Activated T-cell treated with anti-CD3 and anti-CD28 coated beads, Interleukin-2, amount 50 U/mL, for 1 hour (primary cell): ENCODE measurements at places on chromosomes 5 and 9.

- no peak for DNase-seq
Measured at GRCh38 chr5:163855754-163856153, 350.3 kb downstream of the MAT2B start.

- DNase-seq = no peak
Measured at GRCh38 chr5:64954518-64954917, 185.8 kb downstream of the CWC27 start.

GRCh38 chr9:69389437-69389995 is 64.5 kb downstream of the ENTREP1 start:
- DNase-seq = no peak

DNA sequence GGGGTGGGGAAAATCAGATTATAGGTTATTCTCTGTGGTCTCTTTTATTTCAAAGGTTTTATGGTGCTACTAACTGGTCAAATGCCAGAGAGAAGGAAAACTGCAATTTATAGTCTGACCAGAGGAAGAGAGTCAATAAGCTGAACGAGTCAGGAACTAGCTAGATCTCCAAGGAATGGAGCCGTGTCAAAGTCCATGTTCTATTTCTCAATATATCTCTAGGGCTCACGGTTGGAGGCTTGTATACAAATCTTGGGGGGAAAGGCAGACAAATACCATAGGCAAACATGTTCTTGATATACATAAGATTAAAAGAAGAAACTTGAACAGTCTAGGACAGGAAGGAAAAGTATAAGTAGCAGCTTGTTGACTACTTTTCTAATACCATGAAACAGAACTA is 627.1 kb downstream of the PDE4D start:
- DNase-seq = no peak

GRCh38 chr5:166276006-166276405 is 2015.4 kb upstream of the WWC1 start:
- DNase-seq = no peak

- no peak for DNase-seq
Measured at GRCh38 chr9:21473236-21473635, 8.9 kb downstream of the IFNE start.

DNA sequence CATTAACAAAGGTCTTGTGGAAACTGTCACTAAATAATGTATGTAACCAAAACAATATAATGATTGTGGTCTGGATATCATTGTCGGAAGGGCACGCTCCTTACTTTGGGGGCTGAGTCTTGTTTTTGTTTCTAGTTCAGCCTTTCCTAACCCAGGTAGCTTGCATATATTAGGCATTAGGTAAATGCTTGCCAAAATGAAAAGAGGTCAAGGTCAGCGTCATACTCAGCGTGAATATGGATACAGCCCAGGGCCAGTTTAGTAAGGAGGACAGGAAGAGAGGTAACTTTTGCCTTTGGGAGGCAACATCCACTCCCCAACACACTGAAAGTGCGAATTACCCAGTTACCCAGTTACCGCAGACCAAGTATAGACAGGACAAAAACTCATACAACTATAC is 171.4 kb downstream of the RAB3C start:
- no peak for DNase-seq

DNA sequence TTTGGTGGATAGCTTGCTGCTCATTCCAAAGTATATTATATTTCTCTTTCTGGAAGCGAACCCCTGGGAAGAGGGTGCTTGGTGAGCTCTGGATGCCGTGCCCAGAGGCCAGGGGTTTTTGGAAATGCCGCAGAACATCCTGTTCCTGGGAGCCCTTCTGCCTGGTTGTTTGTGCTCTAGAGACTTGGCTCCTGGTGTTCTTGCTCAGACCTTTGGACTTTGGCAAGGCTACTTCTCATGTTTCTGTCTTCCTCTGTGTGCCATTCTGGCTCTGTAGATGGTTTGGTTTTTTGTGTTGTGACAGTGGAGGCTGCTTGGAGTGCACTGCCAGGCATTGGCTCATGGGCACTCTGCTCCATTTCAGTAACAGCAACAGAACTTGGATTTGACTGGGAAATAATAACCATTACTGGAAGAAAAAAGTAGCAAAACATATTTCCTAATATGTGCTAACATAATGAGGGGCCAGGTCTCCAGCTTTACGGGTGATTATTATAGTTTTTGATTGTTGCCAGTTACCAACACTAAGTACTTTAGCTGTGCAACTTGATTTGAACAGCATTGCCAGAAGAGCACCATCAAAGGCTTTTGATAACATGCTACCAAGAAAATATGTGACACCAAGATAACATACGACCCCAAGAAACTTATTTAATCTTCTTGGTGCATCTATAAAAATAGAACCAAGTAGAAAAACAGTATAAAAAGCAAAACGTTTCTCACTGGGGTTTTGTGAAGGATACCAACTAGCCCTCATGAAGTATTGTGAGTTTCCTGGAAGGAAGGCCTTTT is 94.2 kb downstream of the PCSK1 start:
- DNase-seq = no peak

DNA sequence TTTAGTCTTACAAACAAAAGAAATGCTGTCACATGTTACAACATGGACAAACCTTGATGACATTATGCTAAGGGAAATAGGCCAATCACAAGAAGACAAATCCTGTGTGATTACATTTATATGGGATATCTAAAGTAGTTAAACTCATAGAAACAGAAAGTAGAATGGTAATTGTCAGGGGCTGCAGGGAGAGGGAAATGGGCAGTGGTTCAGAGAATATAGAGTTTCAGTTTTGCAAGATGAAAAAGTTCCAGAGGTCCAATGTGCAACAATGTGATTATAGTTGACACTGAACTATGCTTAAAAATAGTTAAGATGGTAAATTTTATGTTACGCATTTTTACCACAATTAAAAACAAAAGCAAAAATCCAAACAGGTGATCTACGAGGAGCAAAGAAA is 265.5 kb downstream of the NDUFS4 start:
- no peak for DNase-seq

- no peak for DNase-seq
Measured at GRCh38 chr5:170491479-170491878, 12.3 kb upstream of the KCNIP1 start.

DNA sequence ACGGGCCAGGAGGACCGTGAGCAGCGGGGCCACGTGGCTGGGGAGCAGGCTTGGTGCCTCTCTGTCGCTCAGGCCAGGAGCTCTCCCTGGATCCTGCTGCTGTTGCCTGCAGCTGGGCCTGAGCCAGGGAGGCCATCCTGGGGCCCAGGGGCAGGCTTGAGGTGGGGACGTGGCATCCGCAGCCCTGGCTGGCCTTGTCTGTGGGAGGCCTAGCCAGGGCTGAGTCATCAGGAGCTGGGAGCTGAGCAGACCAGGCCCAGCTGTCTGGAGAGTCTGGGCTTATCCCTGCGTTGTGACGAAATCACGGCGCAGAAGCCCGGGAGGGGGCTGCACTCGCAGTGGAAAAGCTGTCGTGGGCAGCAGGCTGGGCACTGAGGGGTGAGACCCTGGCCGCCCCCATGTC is 138.8 kb upstream of the COL5A1 start:
- peak; percentile 1 for DNase-seq

- DNase-seq = no peak
Measured at GRCh38 chr9:15512889-15513288, 2.1 kb upstream of the PSIP1 start.

- DNase-seq = no peak
Measured at GRCh38 chr5:165161204-165161603, 1655.8 kb downstream of the MAT2B start.

DNA sequence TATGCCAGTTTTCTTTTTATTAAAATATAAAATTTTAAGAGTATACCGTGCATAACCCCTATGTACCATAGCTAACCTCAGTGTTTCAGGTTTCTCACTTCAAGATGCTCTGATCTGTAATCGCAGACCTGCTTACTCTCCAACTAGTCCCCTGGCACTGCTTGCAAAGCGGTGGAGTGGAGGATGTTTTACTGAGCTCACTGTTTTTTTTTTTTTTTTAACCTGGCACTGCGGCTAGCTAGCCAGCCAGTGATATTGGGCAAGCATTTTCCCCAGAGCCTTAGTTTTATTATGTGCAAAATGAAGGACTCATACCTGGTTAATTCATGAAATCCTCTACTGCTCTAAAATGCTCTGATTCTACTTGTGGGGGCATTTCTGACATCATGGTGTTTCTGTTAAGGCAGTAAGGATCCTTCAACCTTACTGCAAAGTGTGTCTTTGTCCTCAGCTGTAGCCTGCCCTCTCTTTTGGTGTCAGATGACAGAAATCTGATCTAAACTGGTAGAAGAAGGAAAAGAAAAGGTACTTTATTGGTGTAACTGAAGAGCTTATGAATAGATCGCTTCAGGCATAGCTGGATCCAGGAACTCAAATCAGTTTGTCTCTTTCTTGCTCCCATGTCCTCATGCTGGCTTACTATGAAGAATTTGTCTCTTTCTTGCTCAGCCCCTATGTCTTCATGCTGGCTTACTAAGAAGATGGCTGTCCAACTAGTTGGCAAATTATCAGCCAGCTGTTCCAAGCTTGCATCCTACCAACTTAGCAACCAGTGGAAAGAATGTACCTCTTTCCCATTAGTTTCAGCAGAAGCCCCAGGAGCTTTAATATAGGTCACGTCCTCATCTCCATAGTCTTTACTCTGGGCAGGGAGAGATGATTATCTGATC is 59.8 kb downstream of the DOCK2 start:
- no peak for DNase-seq

GRCh38 chr9:89339807-89340206 is 21.5 kb downstream of the SECISBP2 start:
- no peak for DNase-seq

- DNase-seq = no peak
Measured at GRCh38 chr9:97299809-97300414, 7.5 kb upstream of the CCDC180 start.

GRCh38 chr5:88818296-88818695 is 64.7 kb downstream of the MEF2C start:
- DNase-seq = no peak

DNA sequence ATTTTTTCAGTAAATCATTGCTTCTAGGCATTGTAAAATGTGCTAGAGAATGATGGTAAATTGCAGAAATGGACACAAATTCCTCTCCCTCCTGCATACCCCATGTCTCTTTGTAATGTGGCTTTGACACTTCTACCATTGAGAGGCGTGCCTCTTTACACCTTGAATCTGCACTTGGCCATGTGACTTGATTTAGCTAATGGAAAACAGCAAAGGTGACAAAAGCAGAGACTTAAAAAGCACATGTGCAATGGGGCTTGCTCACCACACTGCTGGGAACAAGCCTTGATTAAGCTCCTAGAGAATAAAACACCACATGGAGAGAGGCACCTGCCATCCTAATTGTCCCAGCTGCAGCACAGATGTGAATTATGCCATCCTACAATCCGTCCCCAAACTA is 69.9 kb upstream of the NAA35 start:
- DNase-seq = no peak

DNA sequence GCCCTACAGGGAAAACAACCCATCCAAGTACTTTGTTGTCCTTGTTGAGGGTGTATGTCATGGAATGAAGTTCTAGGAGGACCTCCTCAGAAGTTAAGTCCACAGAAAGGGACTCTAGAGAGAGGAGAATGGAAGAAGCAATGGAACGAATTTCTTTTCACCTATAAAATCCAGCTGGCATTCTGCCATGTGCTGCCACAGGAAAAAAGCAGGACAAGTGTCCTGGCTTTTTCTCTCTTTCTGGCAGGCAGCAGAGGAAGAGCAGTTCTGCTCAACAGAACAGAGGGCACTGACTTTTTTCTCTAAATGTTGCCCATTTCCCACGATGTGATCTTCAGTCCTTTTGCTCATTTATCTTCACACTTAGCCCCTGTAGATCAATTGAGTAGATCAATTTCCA is 240.8 kb downstream of the MCTP1 start:
- no peak for DNase-seq
